AG10803 (cell line): ENCODE measurements at places on chromosomes 1 and 21.
A peak's percentile ranks its signal among the peaks of the same experiment; 100 is the strongest.

GRCh38 chr1:213586587-213586972, 401.2 kb upstream of the PROX1 start:
- DNase-seq = no peak

- no peak for DNase-seq
Observed at GRCh38 chr1:29500651-29501050, 264.3 kb downstream of the PTPRU start.

DNA sequence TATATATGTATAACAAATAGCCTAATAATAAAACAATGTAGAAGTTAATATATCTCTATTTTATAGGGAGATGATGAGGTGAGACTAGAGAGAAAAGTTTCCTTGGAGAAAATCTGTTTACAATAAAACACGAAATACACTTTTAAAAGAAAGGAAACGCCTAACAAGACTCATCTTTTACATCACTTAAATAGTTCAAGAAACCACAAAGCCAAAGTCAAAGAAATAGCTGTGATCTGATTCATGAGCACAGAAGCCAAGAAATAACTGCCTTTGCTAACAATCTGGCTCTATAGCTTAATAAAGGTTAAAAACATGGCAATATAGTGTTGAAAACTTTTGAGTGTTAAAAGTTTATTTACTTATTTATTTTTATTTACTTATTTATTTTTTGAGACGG, 61.5 kb downstream of the TOR3A start:
- peak; percentile 96 for DNase-seq

- no peak for DNase-seq
Observed at GRCh38 chr1:26833432-26834405, 7.2 kb downstream of the ZDHHC18 start.

DNA sequence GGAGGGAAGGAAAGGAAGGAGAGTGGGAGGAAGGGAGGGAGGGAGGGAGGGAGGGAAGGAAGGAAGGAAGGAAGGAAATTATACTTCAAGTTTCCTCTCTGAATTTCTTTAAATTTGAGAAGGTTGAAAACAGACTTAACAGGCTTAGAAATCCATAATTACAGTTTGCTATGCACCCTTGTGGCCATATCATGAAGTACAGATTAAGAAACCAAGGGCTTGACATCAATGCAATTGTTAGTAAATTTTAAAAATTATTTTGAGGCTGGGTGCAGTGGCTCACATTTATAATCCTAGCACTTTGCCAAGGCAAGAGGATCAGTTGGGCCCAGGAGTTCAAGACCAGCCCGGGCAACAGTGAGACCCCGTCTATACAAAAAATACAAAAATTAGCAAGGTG, 14.4 kb downstream of the ANP32E start:
- DNase-seq = peak; percentile 53

DNA sequence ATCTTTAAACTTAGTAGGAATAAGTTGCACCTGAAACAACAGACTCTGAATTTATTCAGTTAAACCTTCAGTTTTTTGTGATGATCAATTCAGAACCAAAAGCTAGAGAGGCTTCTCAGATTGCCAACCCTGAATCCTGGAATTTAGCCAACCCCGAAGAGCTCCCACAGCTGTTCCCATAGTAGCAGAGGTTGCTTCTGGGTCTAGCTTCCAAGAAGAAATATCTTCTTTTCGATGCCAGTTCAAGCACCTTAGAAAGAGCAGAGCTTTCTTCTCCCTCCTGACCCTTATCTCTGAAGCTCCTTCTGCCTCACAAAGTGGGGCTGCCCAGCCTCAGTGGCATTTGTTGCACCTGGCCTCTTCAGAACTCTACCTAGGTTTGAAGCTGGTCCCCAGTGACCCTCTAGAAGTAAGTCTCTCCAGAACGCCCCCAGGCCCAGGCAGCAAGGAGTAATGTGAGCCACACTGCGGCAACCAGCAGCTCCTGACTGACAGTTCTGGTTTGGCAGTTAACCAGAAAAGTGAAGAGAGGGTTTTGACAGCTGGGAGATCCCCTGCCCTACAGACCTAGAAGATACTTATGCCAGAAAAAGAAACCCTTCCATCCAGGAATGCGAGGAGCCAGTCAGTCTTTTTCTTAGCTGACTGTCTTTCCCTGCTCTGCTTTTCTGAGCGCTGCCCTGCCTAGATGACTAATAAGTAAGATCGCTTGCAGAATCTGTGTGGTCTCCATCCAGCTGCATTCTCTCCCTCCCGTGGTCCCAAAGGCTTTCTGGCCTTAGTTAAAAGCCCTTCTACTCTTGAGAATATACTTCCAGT, 165.9 kb downstream of the ADGRL4 start:
- peak; percentile 71 for DNase-seq

GRCh38 chr1:212687811-212688210, 11.8 kb downstream of the BATF3 start:
- DNase-seq = no peak

- no peak for DNase-seq
Observed at GRCh38 chr1:84947536-84948410, 49.1 kb downstream of the MCOLN2 start.

DNA sequence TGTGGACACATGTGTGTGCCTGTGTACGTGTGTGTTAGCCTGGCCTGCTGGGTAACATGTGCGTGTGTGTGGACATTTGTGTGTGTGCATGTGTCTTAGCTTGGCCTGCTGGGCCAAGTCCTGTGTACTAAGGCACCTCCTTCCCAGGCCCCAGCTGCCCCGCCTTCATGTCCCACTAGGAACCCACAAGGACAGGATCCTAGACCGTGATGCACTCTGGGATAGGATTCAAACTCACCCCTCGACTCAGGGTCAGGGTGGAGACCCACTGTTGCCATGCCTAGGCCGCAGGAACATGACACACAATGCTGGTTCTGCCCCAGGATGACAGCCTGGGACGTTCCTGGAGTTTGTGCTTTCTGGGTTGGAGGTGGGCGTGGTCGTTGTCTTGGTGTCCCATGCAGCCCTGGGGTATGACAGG, 89.9 kb upstream of the TMPRSS2 start:
- DNase-seq = no peak

DNA sequence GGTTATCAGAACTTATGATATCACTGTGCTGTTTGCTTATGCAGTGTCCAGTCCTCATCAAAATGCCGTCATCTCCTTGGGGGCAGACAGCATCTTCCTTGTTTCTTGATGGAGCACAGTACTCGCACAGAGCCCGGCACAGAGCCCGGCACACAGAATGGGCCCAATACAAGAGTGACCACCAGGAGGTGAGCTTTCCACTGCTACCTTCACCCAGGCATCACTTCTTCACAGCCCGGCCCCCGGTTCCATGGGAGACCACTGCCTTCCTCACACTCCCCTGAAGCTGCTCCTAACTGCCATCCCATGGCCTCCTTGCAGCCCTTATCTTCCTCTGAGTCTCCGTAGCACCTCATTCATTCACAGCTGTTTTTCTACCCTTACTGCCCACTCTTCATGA, 94.0 kb downstream of the TNR start:
- no peak for DNase-seq

DNA sequence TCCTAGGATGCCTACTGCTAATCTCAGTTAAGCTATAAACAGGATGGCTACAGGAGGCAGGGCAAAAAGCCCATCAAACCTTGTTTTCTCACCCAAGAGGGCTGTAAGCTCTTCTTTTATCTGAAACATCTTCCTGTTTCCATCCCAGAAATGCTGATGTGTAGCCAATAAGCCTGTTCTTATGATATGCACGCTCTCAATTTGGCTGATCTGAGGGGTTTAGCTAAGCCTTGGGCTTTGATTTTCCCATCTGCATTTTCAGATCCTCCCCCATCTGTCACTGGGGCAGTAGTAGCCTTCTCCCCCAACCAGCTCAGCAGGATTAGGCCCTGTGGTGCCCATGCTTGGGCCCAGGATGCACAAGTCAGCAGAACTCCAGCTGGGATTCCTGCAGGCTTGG, 105.0 kb downstream of the BRINP2 start:
- no peak for DNase-seq

DNA sequence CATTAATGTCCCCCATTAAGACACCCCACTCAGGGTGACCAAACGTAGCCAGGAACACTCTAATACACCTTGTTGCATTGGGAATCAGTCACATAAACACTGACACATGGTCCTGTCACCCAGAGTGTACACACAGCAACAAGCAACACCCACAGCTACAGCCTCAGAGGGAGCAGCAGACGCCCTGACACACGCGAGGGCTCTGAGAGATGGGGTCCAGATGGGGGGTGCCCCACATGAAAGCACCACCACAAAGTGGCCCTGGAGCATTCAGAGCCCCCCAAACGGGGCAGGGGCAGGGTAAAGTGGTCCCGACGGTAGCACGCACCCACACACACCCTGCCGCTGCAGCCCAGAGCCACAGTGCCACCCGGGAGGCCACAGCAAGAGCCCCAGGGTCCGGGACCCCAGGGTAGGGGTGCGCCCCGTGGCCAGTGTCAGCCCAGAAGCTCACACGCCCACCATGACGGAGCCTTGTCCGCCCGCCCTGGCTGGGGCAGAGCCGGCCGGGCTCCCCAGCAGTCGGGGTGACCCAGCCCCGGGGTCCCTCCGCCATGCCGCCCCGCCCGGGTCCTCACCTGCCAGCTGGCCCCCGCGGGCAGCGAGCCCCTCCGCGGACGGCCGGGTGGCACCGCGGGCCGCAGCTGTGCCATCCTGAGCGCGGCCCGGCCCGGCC, 47.3 kb downstream of the RAP1GAP start:
- DNase-seq = no peak

DNA sequence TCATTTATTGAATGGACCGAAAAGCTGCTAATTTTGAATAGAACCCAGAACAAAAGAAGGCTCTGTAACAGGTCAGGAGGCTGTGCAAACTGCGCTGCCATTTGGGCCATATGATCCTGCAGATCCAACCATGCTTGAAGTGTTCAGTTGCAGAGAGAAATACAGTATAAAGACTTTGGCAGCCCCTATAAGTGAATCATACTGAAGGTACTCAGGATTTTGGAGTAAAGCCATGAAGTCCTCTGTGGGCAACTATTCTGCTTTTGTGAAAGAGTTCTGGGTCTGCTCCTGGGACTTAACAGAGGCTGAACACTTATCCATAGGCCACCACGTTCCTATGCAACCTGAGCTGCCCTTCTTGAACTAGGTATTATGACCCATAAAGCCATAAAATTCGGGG, 1613.6 kb upstream of the PRMT6 start:
- no peak for DNase-seq

- no peak for DNase-seq
Observed at GRCh38 chr1:226211181-226211821, 12.2 kb upstream of the MIXL1 start.

GRCh38 chr1:1347663-1348419, 1.4 kb downstream of the DVL1 start:
- DNase-seq = no peak

- no peak for DNase-seq
Observed at GRCh38 chr1:7366955-7367665, 404.0 kb upstream of the VAMP3 start.

DNA sequence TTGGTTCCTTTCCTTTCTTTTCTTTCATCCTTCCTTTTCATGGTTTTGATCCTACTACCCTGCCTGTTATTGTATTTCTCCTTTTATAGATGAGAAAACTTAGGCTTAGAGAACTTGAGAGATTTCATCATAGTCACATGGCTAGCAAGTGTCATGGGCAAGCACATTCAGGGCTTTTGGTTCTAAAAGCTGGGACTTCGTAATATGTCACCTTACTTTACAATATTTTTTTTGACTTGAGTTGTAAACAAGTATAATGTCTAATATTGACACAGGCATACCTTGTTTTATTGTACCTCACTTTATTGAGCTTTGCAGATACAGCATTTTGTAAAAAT, 70.7 kb downstream of the MTR start:
- no peak for DNase-seq

GRCh38 chr1:233606813-233607212, 7.1 kb upstream of the KCNK1 start:
- no peak for DNase-seq

- no peak for DNase-seq
Observed at GRCh38 chr1:235791532-235792060, 75.1 kb downstream of the LYST start.

GRCh38 chr1:112251766-112252506, 144.1 kb upstream of the CTTNBP2NL start:
- peak; percentile 61 for DNase-seq

- peak; percentile 77 for DNase-seq
Observed at GRCh38 chr1:94543893-94544635, 2.5 kb upstream of the F3 start.

GRCh38 chr1:8589571-8589970, 227.9 kb downstream of the RERE start:
- DNase-seq = no peak

GRCh38 chr1:211469938-211470529, 21.9 kb downstream of the RD3 start:
- peak; percentile 66 for DNase-seq

DNA sequence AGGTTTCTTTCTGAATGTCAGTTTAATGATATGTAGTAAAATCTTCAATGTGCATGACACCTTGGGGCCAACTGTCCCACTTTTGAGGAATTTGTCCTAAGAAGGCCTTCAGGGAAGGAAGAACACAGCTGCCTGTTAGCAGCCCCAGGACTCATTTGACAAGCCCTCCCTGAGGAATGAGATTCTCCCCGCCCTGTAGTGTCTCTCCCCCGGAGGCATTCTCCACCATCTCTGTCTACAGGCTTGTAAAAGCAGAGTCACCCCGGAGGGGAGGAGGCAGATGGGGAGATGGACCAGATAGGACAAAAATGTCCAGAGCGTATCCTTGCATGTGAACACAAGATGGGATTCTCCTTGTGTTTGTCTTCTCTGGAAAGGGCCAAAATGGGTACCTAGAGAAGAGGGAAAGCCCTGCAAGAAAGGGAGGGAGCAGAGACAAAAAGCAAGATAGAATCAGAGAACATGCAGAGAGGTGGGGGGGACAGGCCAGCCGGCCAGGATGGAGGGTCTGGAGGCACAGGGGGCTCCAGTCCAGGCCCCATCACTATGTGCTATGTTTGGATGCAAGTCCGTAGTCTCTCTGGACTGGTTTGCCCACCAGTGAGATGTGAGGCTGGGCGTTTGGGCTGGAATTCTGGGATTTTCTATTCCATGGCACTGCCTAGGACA, 12.0 kb upstream of the WNT3A start:
- no peak for DNase-seq

GRCh38 chr1:41874151-41874719, 44.5 kb downstream of the HIVEP3 start:
- DNase-seq = no peak

DNA sequence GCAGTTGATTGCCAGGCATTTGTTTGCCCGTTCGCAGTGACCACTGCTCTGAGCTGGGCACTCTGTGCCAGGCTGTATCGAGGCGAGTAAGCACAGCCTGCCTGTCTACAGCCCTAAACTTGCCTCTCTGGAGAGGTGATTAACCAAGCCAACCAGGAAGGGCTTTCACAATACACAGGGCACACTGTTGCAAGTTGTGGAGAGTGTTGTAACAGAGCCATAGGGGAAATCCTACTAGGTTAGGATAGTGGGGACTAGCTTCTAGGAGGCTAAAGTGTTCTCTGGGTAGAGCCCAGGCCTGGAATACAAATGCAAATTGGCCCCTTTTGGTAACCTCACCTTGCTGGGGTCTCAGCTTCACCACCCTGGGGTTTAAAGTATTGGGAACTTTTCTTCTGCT, 23.8 kb downstream of the PRDM2 start:
- DNase-seq = peak; percentile 77

DNA sequence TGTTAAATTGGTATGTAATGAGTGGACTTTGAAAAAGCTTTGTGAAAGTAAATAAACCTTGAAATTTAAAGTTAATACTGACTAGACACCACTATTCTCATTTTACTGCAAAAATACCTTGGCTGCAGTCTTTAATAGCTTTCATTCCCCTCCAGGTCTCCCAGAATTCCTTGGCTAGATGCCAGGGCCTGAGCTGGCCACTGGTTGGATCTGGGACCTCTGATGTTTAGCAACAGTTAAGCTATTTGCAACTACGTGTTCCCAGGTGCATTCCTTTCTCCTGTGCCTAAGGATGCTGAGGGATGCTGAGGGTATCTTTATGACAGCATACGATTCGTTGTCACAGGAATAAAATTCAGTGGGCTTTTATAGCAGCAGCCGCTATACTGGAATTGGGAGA, 938.7 kb downstream of the TTLL7 start:
- DNase-seq = no peak
